ENCODE measurements at places on chromosomes 4 and X. TPM values are rescaled to one million over a fixed set of nuclear protein-coding genes. Genes with fewer than 3 reads are reported as not detected.

The CEP135 gene
- total RNA-seq: 9.6 TPM

The ODAPH gene
- total RNA-seq: not detected

The SPP1 gene
- 0.37 TPM for total RNA-seq

The GYPE gene
- 3.3 TPM for total RNA-seq

The SPANXA1 gene
- not detected for total RNA-seq

The CRMP1 gene
- not detected for total RNA-seq

The ERAS gene
- 0.37 TPM for total RNA-seq

The PLP2 gene
- 73.1 TPM for total RNA-seq

The CACNA1F gene
- total RNA-seq: not detected

The TAF7L gene
- total RNA-seq: 0.37 TPM

The GATA1 gene
- not detected for total RNA-seq

The GC gene
- total RNA-seq: not detected

The PRDM8 gene
- 4.0 TPM for total RNA-seq

The TLR7 gene
- total RNA-seq: not detected

The TMEM150C gene
- 1.5 TPM for total RNA-seq

The HERC6 gene
- 2.9 TPM for total RNA-seq

The RBMXL3 gene
- total RNA-seq: not detected

The GPR78 gene
- 0.37 TPM for total RNA-seq

The PPP1R2C gene
- not detected for total RNA-seq

The GABRB1 gene
- total RNA-seq: not detected

The MYOZ2 gene
- 0.98 TPM for total RNA-seq

The FAM236D gene
- total RNA-seq: not detected

The DGAT2L6 gene
- total RNA-seq: not detected

The PNMA3 gene
- total RNA-seq: 0.37 TPM

The RS1 gene
- total RNA-seq: not detected

The NDNF gene
- total RNA-seq: 0.73 TPM

The NXF2B gene
- not detected for total RNA-seq

The MFAP3L gene
- 2.5 TPM for total RNA-seq

The TLR2 gene
- 3.7 TPM for total RNA-seq

The BLTP1 gene
- total RNA-seq: 80.8 TPM

The CXXC4 gene
- not detected for total RNA-seq

The COX7B2 gene
- total RNA-seq: not detected

The PABPC4L gene
- under 0.01 TPM for total RNA-seq

The P2RY8 gene
- not detected for total RNA-seq
